Motor neuron (in vitro differentiated cells): ENCODE measurements at places on chromosomes 1 and 21. TPM values are rescaled to one million over a fixed set of nuclear protein-coding genes. Genes with fewer than 3 reads are reported as not detected.

ZNF362 gene
- 24.7 and 29.7 TPM in 2 replicates for total RNA-seq

FMO3 gene
- total RNA-seq: 0.25 TPM in 1 of 2 replicates, not detected in the other

PRR9 gene
- not detected in 2 replicates for total RNA-seq

HSPB7 gene
- total RNA-seq: 0.23 and 0.57 TPM in 2 replicates

DNA sequence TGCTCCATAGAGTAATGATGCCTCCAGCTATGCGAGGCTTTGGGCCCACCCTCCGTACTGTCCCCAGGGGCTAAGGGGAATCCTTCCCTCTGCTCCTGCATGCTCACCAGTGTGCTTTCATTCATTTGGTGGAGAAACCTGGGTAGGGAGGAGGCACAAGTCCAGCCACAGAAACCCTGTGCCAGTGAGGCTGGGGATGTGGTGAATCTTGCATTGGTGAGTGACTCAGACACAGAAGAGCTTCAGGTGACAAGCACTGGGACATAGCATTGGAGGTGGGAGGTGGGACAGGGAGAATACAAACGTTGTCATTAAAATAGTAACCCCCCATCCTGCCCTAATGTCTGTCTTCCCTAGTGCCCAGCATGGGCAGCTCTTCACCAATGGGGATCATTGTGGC is 5.2 kb downstream of the FCGR2A start:
- ATAC-seq: no peak

DNA sequence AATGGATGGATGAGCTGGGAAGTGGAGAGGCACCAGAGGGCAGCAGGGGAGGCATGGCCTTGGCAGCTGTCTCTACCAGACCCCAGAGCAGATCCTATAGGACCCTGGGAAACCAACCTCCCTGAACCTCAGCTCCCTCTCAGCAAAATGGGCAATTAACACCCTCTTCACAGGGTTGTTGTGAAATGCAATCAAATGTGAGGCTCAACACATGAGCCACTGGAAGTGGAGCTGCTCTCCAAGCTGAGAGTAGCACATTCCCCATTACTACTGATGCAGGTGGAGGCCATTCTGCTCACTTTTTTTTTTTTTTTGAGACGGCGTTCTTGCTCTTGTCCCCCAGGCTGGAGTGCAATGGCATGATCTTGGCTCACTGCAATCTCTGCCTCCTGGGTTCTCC is 6.5 kb upstream of the SYNC start:
- ATAC-seq: no peak

DNA sequence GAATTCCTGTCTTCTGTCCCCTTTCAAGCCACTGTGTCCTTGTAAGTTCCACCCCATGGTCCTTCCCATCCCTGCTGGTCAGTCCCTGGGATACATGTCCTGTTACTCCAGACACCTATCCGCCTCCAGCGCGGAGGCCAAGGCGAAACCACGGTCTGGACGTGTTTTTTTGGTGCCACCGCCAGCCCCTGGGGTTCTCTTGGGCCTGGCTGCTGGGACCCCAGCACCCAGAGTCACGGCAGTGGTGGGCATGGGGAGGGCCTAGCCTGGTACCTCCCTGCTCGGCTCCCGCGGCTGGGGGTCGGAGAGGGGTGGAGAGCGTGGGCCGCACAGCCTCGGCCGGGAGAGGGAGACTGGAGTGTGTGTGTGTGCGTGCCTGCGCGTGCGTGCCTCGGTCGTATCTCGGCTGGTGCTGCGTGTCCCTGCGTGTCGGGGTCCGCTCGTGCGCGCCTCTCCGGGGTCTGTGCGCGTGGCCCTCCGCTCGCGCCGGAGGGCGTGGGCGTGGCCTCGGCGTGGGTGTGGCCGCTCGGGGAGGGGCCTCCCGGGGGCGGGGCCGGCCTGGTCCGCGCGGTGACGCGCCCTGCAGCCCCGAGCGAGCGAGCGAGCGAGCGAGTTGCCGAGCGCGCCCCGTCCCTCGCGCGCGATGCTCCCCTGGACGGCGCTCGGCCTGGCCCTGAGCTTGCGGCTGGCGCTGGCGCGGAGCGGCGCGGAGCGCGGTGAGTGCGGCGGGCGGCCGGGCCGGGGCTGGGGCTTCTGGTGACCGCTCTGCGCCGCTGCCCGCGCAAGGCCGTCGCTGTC is at the start of gene VWA1:
Gene VWA1 (plus strand): TSS at position 585 of the 798 bp plus-strand sequence. CDS start 59 bp downstream, at position 644.
- peak; percentile 60 for ATAC-seq

DNA sequence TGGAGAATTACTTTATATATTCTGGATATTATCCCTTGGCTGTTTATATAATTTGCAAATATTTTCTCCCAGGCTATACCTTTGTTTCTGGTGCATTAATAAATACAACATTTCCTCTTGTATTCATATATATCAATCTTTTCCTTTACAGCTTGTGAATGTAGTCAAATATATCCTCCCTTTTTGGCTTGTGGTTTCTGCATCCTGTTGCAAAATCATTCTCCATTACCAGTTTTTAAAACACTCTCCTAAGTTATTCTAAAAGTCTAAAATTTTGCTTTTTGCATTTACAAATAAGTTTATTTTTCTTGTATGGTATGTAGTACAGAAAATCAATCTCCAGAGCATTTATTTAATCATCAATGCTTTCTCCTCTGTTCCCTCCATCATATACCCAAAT is 909.4 kb downstream of the ADGRL2 start:
- no peak for ATAC-seq

GRCh38 chr1:30761381-30762151 is 4.0 kb upstream of the LAPTM5 start:
- ATAC-seq: no peak
